ENCODE measurements at places on chromosomes 16 and 17. TPM values are rescaled to one million over a fixed set of nuclear protein-coding genes. Genes with fewer than 3 reads are reported as not detected.

GRCh38 chr16:74738113-74738541 is 36.5 kb downstream of the FA2H start:
- H3K4me1 ChIP-seq = no peaks in the 10 kb centered on the region
- DNase-seq = no peak
- H3K27ac ChIP-seq = no peak overlapping the region
- H3K4me3 ChIP-seq = no peak overlapping the region
- H3K36me3 ChIP-seq = no peaks in the 10 kb centered on the region

STX4 gene
- 22.7 TPM for total RNA-seq

GRCh38 chr17:14046978-14047377 is 22.3 kb upstream of the COX10 start:
- H3K4me3 ChIP-seq = no peak overlapping the region
- no peak for DNase-seq
- no peaks in the 10 kb centered on the region for H3K4me1 ChIP-seq
- H3K36me3 ChIP-seq = peaks cover 6% of the 10 kb centered on the region
- no peak overlapping the region for H3K27ac ChIP-seq

DNA sequence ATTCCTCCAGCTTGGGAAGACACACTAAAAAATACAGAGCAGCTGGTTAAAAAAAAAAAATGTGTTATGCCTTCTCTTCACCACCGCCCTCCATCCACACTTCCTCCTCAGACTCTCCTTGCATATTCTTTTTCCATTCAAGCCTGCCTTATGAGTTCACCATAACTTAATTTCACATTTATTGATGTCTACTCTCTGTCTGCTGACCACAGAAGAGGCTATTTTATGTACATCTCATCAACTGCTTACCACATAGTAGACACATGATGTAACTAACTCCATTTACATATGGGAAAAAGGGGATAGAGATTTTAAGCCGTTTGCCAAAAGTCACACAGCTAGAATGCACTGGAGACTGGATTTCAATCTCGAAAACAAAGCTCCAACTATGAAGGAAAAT is 409.8 kb downstream of the CDH11 start:
- no peak for DNase-seq
- H3K27ac ChIP-seq = no peak overlapping the region
- H3K36me3 ChIP-seq = no peaks in the 10 kb centered on the region
- no peak overlapping the region for H3K4me3 ChIP-seq
- no peaks in the 10 kb centered on the region for H3K4me1 ChIP-seq

- H3K36me3 ChIP-seq = no peaks in the 10 kb centered on the region
- H3K4me1 ChIP-seq = no peaks in the 10 kb centered on the region
- DNase-seq = no peak
These were observed 32.9 kb downstream of the SCNN1G start for GRCh38 chr16:23215435-23215834.

CD300H gene
- total RNA-seq = not detected

FBRS gene
- 22.0 TPM for total RNA-seq

ACE gene
- 1.7 TPM for total RNA-seq

- DNase-seq = no peak
- H3K27me3 ChIP-seq = peaks cover 7% of the 10 kb centered on the region
- H3K36me3 ChIP-seq = no peaks in the 10 kb centered on the region
- no peak overlapping the region for H3K4me3 ChIP-seq
- H3K4me1 ChIP-seq = no peaks in the 10 kb centered on the region
These were observed 3.7 kb upstream of the OR3A2 start for GRCh38 chr17:3389791-3390190.

SMIM36 gene
- total RNA-seq = not detected

ZACN gene
- not detected for total RNA-seq

DNA sequence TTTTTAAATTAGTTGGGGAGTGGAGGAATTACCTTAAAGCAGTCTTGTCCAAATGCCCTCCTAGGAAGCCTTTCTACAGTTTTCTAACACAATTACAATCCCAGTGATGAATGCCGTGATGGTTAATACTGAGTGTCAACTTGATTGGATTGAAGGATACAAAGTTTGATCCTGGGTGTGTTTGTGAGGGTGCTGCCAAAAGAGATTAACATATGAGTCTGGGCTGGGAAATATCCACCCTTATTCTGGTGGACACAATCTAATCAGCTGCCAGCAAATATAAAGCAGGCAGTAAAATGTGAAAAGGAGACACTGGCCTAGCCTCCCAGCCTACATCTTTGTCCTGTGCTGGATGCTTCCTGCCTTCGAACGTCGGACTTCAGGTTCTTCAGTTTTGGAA is 12.2 kb downstream of the ORC6 start:
- H3K36me3 ChIP-seq = no peaks in the 10 kb centered on the region
- no peak overlapping the region for H3K4me3 ChIP-seq
- DNase-seq = no peak
- H3K4me1 ChIP-seq = no peaks in the 10 kb centered on the region
- H3K27me3 ChIP-seq = no peaks in the 10 kb centered on the region

RAB11FIP4 gene
- total RNA-seq = 0.16 TPM

KRT28 gene
- not detected for total RNA-seq

ARHGAP44 gene
- total RNA-seq = 2.5 TPM

DNA sequence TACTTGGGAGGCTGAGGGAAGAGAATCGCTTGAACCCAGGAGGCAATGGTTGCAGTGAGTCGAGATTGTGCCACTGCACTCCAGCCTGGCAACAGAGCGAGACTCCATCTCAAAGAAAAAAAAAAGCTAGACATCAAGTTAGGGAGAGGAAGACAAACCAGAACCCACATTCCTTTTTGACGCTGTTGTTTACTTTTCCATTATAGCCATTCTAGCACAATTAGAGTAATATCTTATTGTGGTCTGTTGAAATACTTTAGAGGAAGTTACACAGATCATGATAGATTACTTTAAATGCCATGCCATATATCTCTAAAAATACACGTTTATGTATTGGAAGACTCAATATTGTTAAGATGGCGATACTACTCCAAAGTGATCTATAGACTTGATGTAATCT is 16.5 kb upstream of the ABCC1 start:
- no peak overlapping the region for H3K4me3 ChIP-seq
- H3K36me3 ChIP-seq = no peaks in the 10 kb centered on the region
- no peak for DNase-seq
- no peaks in the 10 kb centered on the region for H3K27me3 ChIP-seq
- no peaks in the 10 kb centered on the region for H3K4me1 ChIP-seq

- no peak overlapping the region for H3K27ac ChIP-seq
- no peak overlapping the region for H3K4me3 ChIP-seq
- H3K4me1 ChIP-seq = peaks cover 18% of the 10 kb centered on the region
- no peaks in the 10 kb centered on the region for H3K27me3 ChIP-seq
- H3K36me3 ChIP-seq = no peaks in the 10 kb centered on the region
These were observed 4.6 kb upstream of the GSE1 start for GRCh38 chr16:85608515-85608885.

GRCh38 chr16:67773569-67774456 is 32.5 kb downstream of the RANBP10 start:
- H3K27me3 ChIP-seq = no peaks in the 10 kb centered on the region
- H3K4me1 ChIP-seq = peaks cover 27% of the 10 kb centered on the region
- H3K27ac ChIP-seq = peak overlapping the region; percentile 77
- H3K36me3 ChIP-seq = no peaks in the 10 kb centered on the region

FOXO3B gene
- total RNA-seq = 2.3 TPM

KRTAP2-1 gene
- not detected for total RNA-seq

TBC1D28 gene
- not detected for total RNA-seq

DNA sequence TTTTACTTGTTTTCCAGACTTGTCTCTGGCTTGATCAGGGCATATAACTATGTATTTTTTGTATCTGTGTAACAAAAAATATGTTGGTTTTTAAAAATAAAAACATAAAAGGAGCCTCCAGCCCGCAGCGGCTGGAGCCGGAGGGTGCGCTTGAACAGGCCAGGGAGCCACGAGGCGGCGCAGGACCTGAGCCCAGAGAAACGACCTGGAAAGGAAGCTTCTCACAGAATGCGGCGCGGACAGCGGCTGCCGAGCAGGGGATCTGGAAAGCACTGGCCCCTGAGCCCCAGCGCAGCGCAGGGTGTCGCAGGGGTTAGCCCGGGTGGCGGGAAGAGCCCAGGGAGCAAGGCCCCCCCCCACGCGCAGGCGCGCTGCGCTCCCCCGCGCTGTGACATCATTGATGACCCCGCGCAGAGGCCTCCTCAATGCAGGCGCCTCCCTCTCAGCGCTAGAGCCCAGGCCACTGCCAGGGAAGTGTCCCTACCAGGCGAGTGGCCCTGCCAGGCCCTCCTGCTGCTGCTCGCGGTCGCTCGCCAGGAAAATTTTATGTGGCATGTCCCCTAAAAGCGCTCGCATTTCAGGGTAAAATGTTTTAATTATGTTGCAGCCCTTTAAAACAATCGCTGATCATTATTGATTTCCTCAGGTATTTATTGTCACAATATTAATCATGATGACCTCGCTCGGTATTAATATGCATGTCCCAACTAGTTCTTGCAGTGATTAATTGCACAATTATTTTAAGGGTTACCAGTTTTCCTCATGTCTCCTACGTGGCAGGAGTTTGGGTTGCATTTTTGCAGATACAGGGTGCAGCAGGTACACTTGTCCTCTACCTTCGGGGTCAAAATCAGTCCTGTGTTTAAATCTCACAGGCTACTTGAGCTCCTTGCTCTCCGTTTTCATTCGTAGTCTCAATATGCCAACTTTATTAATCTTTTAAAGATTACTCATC is 134.2 kb downstream of the USP22 start:
- peak overlapping the region; percentile 63 for H3K4me3 ChIP-seq
- H3K4me1 ChIP-seq = peaks cover 16% of the 10 kb centered on the region
- H3K27ac ChIP-seq = peak overlapping the region; percentile 96
- peak; percentile 90 for DNase-seq

DNA sequence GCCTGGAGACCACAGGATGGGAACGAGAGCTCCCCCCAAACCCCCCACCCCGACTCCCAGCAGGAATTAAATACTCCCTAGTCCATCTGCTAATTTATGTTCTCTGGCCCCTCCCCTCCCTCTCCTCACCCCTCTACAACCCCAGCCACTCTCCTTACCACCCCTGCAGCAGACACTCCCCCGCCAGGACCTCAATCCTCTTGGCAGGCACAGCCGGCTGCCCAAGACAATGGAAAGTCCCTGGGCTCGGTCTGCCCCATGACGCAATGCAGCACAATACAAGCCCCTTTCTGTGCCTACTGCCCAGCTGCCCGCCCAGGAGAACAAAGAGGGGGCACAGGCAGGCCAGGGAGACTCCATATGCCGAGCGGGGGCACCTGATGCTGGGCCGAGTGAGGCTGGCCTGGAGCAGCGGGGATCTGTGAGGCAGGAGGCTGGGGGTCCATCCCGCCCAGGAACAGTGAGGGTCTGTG is 30.3 kb upstream of the CDC42EP4 start:
- no peaks in the 10 kb centered on the region for H3K27me3 ChIP-seq
- peaks cover 18% of the 10 kb centered on the region for H3K4me1 ChIP-seq
- peak; percentile 29 for DNase-seq
- H3K36me3 ChIP-seq = no peaks in the 10 kb centered on the region
- H3K4me3 ChIP-seq = no peak overlapping the region

- DNase-seq = no peak
- H3K36me3 ChIP-seq = no peaks in the 10 kb centered on the region
- H3K4me1 ChIP-seq = peaks cover 43% of the 10 kb centered on the region
These were observed 17.3 kb downstream of the MRPS23 start for GRCh38 chr17:57832314-57833178.

DNA sequence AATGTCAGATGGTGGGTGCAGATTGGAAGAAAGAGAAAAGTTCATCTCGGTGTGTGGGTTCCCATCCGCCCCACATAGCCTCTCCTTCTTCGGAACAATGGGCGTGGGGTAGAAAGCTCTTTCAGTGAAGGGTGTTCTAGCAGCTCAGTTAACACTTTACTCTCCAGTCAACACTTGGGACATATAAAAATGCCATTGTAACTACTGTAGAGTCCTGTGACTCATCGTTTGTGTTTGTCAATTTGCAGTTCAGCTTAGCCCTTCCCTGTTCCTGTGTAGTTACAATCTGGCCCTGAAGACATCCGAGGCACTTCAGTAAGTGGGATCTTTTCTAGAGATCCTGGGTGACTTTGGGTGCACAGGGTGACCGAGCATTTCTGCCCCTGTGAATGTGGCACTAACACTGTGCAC is 11.5 kb upstream of the CLEC18C start:
- no peaks in the 10 kb centered on the region for H3K4me1 ChIP-seq
- H3K27ac ChIP-seq = no peak overlapping the region
- H3K27me3 ChIP-seq = no peaks in the 10 kb centered on the region

DNA sequence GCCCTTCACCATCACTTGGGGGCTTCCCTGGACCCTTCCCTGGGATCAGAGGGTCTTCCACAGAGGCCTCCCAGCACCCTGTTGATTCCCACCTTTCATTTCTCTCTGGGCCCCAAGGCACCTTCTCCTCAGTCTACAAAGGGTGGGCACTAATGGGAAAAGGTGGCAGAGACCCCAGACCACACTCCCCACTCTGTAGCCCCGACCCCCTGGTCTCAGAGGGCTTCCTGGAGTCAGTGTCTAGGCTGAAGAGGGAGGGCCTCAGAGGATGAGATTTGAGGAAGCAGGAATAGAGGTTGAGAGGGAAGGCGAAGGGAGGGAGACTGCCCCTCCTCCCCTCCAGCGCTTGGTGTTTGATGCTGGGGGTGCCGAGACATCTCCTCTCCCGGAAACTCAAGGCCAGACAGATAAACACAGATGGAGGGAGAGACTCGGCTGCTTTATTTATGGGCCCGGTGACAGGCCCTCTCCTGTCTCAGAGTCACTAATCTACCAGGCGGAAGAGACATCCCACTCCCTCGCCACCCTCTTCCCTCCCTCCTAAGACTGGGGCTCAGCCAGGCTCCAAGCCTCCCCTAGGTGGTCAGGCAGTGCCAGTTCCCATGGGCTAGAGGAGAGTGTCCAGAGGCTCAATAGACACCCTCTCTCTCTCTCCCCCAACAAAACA is 18.5 kb upstream of the SP2 start:
- no peak for DNase-seq
- no peaks in the 10 kb centered on the region for H3K36me3 ChIP-seq
- H3K27ac ChIP-seq = no peak overlapping the region
- no peak overlapping the region for H3K4me3 ChIP-seq
- H3K27me3 ChIP-seq = peaks cover 40% of the 10 kb centered on the region

DNA sequence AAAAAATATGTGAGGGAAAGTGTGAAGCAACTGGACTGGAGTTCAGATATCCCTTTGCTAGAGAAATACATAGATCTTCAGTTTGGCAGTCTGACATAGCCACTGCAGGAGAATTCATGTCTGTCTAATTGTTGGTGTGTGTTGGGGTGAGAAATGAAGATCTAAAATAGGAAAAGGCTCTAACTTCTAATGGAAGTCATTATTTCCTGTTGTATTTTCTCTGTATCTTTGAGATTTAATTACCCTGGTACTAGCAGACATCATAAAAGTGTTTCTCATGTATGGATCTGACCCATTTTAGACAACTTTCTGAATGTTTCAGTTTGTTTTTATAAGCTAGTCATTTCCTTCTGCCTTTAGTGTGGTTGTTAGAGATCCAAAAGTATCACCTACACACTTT is 128.3 kb downstream of the NLK start:
- H3K36me3 ChIP-seq = no peaks in the 10 kb centered on the region
- no peaks in the 10 kb centered on the region for H3K4me1 ChIP-seq
- DNase-seq = no peak
- H3K27me3 ChIP-seq = no peaks in the 10 kb centered on the region
- no peak overlapping the region for H3K4me3 ChIP-seq

- no peaks in the 10 kb centered on the region for H3K36me3 ChIP-seq
- no peak overlapping the region for H3K27ac ChIP-seq
- no peaks in the 10 kb centered on the region for H3K27me3 ChIP-seq
These were observed 86.4 kb upstream of the MYOCD start for GRCh38 chr17:12579288-12579687.

Measured in gastrocnemius medialis (tissue), 4 donors.